ENCODE measurements at places on chromosomes 5 and 9.

- DNase-seq, result peak; percentile 83
Observed at GRCh38 chr9:131237931-131238401, 38.3 kb downstream of the FAM78A start.

DNA sequence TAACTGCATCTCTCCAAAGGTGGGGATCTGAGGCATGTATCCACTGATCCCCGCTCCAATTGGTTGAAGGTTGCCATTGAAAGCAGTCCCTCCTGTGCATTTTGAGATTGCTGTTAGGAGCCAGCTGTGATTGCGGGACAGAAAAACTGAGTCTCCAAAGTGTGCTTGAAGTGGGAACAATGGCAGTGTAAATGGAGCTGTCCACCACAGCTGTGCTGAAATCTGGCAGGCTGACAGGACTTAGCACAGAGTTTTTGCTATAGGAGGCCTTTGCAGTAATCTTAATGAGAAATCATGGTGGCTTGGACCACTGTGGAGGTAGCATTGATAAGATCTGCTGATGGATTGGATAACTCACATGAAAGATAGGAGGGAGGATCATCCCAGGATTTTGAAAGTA is 3.3 kb downstream of the RNF20 start:
- DNase-seq, result no peak

- DNase-seq, result no peak
Observed at GRCh38 chr5:15014809-15015208, 143.2 kb upstream of the ANKH start.

DNA sequence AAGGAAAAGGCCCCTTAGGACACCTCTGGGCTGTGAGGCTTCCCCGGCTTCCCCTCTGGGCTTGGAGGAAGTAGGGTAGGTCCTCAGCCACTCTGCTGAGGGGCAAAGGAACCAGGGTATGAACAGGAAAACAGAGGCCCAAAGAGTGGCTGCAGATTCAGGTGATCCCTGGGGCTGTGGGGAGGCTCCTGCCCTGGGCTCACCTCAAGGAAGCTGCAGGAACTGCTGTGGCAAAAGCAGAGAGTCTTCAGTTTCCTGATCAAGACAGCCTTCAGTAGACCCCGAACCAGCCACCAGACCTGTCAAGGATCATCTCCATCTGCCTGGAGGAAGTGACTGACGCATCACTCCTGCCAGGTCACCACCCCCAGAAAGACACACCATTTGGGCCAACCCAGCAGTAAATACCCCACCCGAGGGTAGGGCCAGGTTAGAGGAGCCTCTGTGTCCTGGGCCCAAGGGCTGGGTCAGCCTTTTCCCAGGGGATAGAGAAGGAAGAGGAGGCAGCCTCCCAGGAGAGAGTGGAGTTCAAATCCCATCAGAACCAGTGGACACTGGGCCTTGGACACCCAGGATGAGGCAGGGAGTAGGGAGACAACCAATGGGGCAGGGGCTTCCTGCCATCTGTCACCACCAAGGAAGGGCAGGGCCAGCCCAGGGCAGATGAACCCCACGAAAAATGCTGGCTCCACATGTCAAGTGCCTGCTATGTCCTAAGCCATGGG is 5.8 kb upstream of the ST6GALNAC6 start:
- DNase-seq, result no peak

GRCh38 chr9:73579823-73580222 is 428.2 kb downstream of the ANXA1 start:
- DNase-seq, result no peak

- DNase-seq, result no peak
Observed at GRCh38 chr9:121398374-121398773, 28.3 kb upstream of the STOM start.

DNA sequence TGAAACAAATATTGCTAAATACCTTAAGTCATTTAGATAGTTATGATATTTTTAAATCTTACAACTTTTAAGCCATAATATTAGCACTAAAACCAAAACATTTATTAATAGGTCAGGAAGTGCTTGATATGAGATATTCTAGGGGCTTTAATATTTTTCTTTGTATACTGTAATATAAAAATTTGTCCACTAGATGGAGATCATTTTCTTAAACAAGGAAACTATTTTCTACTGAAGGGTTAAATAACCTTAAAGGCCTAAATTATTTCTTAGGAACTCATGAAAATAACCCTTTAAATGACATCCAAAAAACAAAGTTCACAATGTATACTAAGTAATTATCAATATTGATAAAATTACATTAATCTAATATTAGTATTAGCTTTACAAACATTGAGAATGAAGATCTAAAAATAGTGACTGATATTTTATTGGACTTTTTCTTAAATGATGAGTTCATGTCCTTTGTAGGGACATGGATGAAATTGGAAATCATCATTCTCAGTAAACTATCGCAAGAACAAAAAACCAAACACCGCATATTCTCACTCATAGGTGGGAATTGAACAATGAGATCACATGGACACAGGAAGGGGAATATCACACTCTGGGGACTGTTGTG is 635.7 kb downstream of the RAB3C start:
- no peak for DNase-seq

DNA sequence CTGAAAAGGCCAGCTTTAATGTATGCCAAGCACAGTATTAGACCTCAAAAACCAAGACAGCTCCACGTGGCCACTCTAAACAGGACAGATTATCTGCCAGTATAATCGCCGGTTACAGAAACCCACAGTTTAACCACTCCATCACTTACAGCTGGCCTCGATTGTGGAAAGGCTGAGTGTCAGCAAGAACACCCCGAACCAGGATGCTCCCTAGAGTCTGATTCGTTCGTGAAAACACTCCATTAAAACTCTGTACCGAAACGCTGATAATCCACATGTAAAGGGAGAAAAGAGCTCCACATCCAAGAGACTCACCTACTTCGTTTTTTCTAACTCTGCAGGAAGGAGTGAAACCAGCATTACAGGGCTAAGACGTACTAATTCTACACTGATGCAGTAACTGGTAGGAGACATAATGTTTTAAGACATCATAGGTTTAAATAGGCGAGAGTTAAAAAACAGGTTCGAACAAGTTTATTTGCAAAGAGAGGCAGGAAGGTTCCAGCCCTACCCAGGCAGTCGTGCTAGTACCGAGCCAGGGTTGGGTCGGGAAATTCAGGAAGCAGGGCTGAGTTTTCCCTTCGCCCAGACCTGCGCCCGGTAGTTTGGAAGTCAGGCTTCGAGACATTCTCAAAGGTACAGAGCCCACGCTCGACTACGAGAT is 949 bp downstream of the SERINC5 start:
- DNase-seq, result no peak

GRCh38 chr9:118183576-118183975 is 479.4 kb downstream of the TLR4 start:
- DNase-seq, result no peak

DNA sequence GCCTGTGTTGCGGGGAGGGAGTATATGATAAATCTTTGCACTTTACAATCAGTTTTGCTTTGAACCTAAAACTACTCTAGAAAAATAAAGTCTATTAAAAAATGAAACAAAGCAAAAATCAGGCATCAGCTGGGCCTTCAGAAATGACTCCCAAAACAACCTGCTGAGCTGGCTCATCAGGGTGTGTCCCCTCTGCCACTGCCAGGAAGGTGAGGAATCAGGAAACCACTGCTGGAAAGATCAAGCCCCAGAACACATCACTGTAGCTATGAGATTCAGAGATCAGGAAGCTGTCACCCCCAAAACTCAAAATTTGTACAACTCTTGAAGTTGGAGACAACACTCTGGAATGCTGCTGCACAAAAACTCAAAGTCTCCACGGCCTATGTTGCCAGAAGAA is 40.5 kb upstream of the TBCA start:
- DNase-seq, result no peak

DNA sequence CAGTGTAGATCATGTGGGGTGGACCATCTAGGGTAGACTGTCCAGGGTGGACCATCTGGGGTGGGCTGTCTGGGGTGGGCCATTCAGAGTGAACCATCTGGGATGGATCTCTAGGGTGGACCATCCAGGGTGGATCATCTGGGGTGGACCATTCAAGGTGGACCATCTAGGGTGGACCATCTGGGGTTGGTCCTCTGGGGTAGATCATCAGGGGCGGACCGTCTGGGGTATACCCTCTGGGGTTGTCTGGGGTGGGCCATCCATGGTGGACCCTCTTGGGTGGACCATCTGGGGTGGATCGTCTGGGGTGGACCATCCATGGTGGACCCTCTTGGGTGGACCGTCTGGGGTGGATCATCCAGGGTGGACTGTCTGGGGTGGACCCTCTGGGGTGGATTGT is 64.3 kb downstream of the KCNT1 start:
- no peak for DNase-seq

GRCh38 chr5:60229691-60230185 is 336.2 kb upstream of the PDE4D start:
- no peak for DNase-seq

DNA sequence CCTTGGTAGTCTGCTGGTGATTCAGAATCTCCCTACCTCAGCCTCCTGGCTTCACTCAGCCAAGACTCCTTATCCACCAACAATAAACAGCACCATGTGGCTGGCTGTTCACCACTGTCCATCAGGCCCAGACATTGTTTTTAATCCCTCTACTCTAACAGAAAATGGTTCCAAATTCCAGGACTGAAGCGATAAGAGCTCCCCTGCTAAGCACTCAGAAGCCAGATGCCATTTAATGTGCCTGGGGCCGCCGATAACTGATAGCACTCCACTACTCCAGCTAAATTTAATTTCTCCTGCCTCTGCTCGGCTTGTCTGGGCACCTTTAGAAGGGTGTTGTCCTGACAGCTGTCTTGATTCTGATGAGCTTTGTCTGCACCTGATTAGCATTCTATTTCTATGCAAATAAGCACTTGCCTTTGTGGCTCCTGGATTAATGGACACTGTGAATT is 47.1 kb downstream of the ZNF622 start:
- no peak for DNase-seq

- no peak for DNase-seq
Observed at GRCh38 chr5:119285070-119285916, 70.5 kb upstream of the TNFAIP8 start.

DNA sequence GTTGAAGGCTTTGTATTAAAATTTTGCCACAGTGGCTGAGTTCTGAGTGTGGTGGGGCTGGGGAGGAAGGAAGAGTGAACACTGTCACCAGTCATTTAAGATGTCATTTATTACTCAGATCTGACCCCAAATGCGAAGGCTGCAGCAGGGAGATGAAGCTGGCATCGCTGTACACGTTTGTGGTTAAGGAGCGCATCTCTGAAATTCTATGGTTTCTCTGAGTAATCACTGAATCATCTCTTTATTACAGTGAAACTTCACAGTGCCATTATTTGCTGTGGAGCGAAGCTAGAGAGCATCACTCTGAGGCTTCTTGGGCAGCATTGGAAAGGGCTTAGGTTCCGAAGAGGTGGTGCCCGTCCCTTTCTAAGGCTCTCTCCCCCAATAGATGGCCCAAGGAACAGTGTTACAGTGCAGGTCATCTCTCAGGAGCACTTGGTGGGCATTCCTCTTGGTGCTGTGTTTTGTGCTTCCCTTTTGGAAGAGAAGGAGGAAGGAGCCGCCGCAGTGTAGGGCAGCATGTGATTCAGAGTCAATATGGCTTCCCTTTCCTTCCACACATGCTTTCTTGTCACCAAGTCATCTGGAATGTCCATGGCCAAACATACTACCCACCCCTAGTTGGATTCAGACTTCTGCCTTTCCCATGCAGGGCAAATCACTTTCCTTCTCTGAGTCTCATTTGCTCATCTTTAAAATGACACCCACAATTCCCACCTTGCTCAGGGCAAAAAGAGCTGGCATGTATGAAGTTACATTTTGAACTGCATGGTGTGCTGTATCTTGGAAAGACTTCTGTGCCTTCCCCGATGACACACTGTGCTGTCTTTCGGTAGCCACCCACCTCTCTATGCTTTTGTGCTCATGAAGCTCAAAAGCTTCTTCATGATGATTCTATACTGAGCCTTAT is 9.3 kb upstream of the TEX48 start:
- DNase-seq, result peak; percentile 61

Data from activated CD4-positive, alpha-beta T cell treated with anti-CD3 and anti-CD28 coated beads for 24 hours (primary cell).